ENCODE measurements at places on chromosomes 13 and 19.

DNA sequence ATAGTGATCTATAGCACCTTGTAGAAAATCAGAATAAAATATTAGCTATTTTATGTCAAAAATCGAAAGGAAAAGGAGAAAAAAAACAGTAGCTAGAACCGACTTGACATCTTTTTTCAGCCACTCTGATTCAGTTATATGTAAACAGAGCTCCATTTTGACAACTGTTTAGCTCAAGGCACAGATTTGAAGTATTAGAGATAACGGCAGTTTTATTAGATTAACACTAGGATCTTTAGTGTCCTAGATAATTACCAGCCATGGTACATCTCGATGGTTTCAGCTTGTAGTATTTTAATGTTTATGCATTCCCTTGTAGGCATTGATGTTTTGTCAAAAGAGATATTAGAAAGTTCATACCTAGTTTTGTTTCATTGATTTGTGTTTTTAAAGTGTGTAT lies 67.3 kb downstream of the PCDH17 start:
- DNase-seq = no peak

DNA sequence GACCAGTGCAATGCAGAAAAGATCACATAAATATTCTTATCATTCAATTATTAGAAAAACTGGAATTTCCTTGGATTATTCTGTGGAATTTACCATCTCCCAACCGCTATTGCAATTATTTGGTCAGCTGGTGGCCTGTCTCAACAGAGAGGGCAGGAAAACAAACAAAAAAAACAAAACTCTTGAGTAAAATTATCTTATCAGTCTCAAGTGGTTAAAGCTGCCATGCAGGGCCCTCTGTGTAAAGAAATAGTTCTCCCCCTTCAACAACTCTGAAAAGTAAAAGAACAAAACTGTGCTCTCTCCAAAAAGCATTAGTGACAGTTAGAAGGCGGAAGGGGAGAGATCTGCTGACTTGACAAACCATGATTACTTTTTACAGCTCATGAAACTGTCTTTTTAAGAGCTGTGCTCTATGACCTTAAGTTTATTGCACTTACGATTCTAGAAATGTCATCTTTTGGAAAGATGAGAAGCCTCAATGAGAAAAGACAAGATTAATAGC lies 152.3 kb downstream of the DLEU7 start:
- peak; percentile 56 for DNase-seq

GRCh38 chr13:48192411-48192935 lies 40.5 kb upstream of the ITM2B start:
- no peak for DNase-seq

- DNase-seq = peak; percentile 93
Measured at GRCh38 chr13:51396352-51396751, 56.5 kb downstream of the INTS6 start.

- DNase-seq = no peak
Measured at GRCh38 chr19:15223649-15224361, 8.4 kb downstream of the EPHX3 start.

DNA sequence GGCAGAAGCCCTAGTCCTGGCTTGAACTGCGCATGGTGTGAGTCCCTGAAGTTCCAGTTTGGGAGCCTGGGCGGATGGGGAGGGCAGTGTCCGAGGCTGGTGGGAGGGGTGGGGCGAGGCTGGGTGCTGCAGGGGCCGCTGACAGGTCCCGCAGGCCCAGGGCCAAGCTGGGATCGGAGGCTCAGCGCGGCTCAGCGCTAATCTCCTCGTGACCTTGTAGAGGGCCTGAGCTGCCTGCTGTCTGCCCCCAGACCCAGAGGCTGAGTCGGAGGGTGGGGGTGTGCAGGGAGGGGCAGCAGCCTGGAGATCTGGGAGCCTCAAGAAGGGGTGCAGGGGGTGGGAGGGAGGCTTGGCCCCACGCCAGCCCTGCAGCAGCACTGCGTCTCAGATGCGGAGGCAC lies 3.0 kb downstream of the ATP1A3 start:
- no peak for DNase-seq

- no peak for DNase-seq
Measured at GRCh38 chr19:30320916-30321315, 51.3 kb upstream of the ZNF536 start.

- no peak for DNase-seq
Measured at GRCh38 chr19:3451451-3451866, 28.9 kb downstream of the SMIM24 start.

DNA sequence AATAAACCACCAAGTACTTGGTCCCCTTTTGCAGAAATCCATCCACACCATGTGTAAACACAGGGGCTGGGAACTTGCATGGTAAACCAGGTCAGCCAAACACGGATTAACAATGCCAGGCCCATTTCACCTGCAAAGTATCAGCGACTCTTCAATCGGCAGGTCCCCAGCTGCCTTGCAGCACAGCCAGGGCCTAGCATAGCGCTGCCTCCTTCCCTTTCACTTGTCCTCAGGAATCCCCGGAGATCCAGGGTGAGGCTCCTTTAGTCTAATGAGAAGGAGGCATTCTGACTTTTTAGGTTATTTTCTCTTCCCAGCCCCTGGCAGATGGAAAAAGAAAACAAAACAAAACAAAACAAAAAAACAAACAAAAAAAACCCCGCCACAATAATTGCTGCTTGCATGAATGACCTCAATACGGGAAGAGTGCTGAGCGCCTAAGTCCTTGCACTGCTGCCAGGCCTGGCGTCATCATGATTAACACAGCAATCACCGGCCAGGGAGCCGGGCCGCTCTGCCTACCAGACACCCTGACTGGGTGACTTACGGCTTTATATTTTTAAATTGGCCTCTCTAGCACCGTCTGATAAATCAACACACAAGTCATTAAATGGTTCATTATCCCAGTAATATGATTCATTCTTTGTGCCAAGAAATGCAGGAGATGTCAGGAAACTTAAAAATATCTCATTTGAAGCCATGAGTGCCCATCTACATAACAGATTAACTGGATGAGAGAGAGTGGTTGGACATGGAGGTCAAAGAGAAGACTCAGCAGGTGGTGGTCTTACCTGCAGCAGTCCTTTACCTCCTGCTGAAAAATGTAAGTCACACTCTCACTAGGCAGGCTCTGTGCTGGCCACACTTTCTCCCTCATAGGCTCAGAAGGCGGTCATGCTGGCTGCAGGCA lies 692.7 kb downstream of the UQCRFS1 start:
- no peak for DNase-seq

DNA sequence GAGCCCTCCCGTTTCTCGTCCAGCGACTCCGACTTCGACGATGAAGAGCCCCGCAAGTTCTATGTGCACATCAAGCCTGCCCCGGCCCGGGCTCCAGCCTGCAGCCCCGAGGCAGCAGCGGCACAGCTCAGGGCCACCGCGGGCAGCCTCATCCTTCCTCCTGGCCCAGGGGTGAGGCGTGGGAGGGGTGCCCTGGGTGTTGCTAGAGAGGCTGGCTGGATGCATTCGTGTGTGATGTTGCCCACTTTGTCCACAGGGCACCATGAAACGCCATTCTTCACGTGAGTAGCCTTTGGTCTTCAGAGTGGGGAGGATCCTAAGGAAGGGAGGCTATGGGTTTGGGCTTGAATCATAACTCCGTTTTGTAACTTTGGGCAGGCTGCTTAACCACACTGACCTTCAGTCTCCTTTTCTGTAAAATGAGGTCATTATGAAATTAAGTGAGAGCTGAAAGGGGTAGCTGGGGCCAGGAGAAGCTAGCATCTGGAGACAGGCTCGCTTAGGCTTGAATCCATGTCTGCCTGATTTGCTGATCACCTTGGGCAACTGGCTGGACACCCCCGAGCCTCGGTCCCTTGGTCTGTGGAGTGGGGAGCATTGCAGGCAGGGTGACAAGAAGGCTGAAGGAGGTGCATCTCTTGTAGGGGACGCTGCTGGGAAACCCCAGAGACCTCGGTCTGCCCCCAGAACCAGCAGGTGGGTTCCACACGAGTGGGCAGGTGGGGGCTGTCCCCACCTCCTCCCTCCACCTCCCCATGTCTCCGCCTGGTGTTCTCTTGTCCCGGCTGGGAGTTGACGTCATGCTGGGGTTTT lies 18.7 kb upstream of the B3GNT3 start:
- no peak for DNase-seq

DNA sequence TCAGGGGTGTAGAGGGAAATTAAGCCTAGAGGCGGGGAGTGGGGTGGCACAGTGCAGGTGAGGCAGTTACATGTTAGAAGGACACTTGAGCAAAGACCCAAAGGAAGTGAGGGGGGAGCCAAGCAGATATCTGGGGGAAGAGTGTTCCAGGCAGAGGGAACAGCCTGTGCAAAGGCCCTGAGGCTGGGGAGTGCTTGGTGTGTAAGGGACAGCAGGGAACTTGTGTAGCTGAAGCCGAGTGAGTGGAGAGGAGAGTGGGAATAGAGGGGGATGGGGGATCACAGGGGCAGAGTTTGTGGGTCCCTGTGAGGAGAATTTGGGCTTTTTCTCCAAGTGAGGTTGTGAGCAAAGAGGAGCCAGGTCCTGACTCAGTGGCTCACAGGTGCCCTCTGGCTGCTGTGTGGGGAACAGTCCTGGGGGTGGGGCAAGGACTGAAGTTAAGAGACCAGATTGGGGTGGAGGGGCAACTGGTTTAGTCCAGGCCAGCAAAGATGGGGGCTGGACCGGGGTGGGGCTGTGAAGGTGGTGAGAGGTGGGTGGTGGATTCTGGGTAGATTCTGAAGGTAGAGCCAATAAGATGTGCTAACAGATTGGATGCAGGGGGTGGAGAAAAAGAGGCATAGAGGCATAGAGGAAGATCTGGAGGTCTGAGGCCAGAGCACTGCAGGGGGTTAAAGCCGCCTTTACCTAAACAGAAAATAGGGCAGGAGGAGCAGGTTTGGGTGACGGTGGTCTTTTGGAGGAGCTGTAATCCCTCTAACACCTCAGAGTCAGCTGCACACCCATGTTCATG lies 75.3 kb downstream of the CACNA1A start:
- peak; percentile 36 for DNase-seq

GRCh38 chr19:43028866-43029265 lies 2.6 kb upstream of the PSG11 start:
- no peak for DNase-seq

GRCh38 chr13:59846845-59847620 lies 316.7 kb downstream of the DIAPH3 start:
- DNase-seq = no peak

DNA sequence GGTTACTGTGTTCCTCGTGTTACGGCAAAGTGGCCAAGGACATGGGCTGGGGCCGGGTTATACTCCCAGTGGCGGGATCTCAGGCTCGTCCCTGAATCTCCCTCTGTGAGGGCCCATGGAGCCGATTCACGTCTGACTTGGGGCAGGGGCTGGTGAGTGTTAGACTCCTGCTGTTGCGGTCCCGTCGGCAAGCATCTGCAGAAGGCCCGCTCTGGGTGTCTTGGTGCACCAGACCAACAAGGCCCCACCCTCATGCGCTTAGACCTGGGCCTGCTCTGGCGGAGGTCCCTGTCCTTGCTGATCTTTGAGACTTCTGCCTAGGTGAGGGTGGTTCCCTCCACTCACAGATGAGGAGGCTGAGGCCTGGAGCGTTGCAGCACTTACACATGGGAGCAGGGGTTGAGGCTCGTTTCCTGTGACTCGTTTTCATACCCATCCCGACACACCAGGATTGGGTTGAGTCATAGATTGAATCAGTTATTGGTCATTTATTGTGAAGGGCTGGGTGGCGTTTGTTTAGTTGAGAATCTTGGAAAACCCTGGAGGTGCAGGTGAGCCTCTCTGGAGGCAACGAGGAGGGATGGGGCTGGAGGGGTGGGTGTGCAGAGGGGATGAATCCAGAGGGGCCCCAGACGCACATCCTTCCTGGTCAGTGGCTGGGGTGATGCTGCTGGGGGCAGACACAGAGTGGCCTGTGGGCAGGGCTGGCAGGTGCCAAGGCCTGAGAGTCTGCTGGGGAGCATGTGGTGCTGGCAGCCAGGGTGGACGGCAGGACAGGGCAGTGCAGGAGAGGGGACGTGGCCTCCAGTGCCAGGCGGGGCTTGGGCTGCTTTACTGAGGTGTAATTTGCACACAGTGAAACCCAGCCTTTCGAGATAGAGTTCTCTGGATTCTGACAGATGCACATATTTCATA lies 4.6 kb downstream of the EPN1 start:
- DNase-seq = no peak

DNA sequence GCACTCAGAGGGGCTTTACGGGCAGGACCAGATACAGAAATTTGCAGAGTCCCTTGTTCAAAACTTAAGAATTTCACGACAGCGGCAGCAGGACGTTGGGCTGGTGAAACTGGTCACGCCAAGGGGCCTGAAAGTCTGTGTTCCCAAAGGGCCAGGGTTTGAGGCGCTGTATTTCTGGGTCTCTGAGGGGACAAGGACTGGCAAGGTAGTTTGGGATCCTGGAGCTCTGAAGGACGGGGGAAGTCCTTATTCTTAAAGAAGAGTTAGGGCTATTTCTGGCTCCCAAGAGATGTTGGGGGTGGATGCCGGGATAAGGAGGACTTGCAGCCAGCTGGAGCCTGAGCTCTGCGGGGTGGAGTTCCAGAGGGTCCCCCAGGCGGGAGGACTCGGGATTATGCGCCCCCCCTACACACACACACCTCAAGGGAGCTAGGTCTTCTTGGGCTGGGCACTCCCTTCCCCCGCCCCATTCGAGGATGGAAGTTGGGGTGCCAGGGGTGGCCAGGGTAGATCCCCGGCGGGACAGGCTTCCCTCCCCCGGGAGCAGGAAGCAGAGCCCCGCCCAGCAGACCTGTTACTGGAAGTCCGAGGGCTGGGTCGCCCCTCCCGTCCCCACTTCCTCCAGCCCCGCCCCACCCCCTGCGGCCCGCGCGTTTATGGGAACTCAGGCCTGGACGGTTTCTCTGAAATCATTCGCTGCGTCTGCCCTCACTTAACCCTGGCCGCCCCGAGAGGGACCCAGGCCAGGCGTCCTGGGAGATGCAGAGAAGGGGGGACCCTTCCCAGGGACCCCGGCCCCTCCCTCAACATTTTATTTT lies 5.6 kb downstream of the BCL3 start:
- peak; percentile 94 for DNase-seq

- DNase-seq = no peak
Measured at GRCh38 chr13:66345518-66345810, 884.7 kb downstream of the PCDH9 start.

DNA sequence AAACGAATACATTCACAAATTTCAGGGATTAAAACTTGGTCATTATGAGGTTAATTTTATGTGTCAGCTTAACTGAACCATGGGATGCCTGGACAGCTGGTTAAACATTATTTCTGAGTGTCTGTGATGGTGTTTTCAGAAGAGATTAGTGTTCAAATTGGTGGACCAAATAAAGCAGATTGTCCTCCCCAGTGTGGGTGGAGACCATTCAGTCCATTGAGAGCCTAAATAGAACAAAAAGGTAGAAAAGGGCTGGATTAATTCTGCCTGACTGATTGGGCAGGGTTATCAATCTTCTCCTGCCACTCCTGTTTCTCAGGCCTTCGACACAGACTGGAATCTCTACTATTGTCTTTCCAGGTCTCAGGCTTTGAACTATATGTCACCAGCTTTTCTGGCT lies 203.8 kb upstream of the SLITRK6 start:
- DNase-seq = no peak

Measured in OCI-M1 (cell line).